Astrocyte (in vitro differentiated cells and primary cell): ENCODE measurements at places on chromosomes 12 and 14. TPM values are rescaled to one million over a fixed set of nuclear protein-coding genes. Genes with fewer than 3 reads are reported as not detected.

- no peak overlapping the region for H3K4me3 ChIP-seq
- peak; percentile 18 for DNase-seq
- peaks cover 22% of the 10 kb centered on the region for H3K4me1 ChIP-seq
- no peaks in the 10 kb centered on the region for H3K27me3 ChIP-seq
- no peak overlapping the region for H3K27ac ChIP-seq
These were observed 55.2 kb downstream of the RASSF3 start for GRCh38 chr12:64665514-64665913.

DNA sequence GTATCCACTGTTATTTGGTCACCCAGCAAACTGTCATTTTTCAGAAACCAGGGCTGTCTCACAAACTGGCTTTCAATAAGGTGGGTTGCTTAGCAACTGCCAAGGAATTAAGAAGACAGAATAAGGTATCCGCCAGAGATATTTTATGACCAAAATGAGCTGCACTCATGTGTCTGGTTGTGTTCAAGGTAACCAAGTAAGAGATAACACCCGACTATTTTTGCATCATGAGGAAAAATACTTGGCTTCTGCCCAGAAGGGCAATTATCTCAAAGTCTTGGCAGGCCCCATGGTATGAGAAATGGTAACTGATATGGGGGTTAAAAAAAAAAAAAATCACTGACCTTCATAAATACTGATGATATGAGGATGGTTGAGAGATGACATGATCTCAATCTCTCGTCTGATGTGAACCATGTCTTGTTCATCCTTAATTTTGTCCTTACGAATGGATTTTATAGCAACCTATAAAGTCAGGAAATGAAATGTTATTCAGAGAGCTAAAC, 32.6 kb downstream of the NUAK1 start:
- H3K4me1 ChIP-seq = peaks cover 34% of the 10 kb centered on the region
- H3K27ac ChIP-seq = peak overlapping the region; percentile 89
- H3K36me3 ChIP-seq = peaks cover 8% of the 10 kb centered on the region

DNA sequence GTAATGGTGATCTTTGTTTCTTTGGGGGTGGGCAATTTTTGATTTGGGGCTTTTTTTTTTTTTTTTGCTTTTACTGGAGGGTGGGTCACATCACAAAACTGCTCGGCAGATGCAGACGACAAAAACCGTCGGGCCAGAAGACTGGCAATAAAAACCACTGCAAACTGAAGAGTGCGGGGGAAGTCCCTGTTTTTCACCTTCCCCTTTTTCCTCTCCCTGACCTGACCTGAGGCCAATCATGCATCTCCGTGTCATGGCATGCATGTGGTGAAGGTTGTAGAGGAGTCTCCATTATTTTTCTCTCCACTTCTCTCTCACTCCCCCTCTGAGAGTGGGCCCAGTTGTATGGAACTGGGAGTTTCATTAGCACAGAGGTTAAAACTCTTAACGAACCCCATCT, 57.5 kb downstream of the AP5M1 start:
- H3K4me1 ChIP-seq = no peaks in the 10 kb centered on the region
- H3K36me3 ChIP-seq = no peaks in the 10 kb centered on the region
- DNase-seq = no peak
- no peak overlapping the region for H3K4me3 ChIP-seq

GPR84 gene
- not detected in 2 replicates for total RNA-seq
